ENCODE measurements at places on chromosomes 13 and 19.

- no peak for DNase-seq
These were observed 459.1 kb upstream of the GPC6 start for GRCh38 chr13:92767468-92767867.

- no peak for DNase-seq
These were observed 92.6 kb upstream of the TSC22D1 start for GRCh38 chr13:44668688-44669087.

DNA sequence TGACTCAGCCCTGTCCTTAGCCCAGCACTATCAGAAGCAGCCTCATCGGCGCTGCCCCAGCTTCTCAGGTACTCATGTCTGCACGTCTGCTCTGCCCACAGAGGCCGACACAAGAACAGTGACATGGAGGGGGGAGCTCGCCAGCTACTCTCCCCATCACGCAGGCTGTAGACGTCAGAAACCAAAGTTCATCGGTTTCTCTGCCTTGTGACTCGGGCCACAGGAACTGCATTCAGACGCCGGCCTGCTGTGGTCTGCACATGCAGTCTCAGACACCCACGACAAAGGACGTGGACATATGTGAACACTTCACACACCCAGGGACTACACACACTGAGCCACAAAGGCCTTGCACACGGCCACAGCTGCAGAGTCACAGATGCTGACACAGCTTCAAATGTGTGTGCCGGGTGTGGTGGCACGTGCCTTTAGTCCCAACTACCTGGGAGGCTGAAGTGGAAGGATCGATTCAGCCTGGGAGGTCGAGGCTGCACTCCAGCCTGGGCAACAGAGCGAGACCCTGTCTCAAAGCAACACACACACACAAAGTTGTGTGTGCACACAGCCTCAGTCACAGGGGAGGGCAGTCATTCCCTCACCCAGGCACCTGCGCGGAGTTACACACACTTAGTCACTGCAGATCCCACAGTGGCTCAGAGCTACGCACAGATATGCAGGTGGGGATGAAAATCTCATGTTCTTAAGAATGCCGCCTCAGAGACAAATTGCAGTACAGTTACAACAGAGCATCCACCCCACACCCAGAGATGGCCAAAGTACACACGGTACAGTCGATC, 4.9 kb upstream of the ZFP36 start:
- DNase-seq = peak; percentile 88

- DNase-seq = no peak
These were observed 2.8 kb upstream of the AZU1 start for GRCh38 chr19:824885-825284.

GRCh38 chr13:29782798-29783197, 67.6 kb downstream of the UBL3 start:
- DNase-seq = no peak

DNA sequence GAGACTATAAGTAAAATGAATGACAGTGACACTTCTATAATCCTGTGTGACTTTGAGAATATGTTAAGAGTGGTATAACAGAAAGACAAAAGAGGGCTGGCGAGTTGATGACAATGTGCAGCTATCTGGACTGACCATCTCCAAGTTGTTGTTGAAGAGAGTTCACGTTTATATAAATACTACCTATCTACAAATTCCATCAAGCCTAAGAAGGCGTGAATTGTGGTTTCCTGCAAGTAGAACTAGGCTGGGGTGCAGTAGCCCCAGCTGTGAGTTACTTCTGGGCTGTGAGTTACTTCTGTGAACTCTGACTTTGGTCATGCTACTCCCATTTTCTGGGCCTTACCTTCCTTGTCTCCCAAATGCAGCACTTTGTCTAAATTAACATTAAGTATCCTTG, 561.0 kb downstream of the TBC1D4 start:
- no peak for DNase-seq

DNA sequence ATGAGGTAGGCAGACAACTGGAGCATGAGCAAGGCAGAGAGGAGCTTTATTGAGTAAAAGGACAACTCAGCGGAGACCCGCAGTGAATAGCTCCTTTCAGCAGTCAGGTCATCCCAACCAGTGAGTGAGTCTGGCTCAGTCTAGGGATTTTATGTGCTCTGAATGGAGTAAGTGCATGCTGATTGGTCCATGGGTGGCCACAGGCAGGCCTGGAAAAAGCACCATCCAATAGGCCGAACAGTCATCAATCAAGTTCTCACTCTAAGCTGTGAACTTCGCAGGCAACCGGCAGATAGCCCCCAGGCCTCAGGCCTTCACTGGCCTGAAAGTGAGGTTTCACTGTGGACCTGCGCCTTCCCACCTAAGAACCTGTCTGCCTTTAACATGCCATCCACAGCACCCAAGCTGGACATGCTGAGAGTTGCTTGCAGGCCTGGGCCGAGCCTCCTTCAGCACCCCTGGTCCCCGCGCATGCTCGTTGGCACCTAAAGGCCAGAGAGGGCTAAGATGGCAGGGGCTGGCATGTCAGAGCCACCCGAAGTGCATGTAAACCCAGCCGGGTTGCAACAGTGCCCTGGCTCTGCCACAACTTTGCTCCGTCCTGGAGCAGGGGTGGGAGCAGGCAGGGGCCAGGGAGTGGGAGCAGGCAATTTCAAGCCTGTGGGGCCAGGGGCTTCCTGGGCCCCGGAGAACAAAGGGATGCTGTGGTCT, 698.7 kb downstream of the SLITRK1 start:
- DNase-seq = no peak

DNA sequence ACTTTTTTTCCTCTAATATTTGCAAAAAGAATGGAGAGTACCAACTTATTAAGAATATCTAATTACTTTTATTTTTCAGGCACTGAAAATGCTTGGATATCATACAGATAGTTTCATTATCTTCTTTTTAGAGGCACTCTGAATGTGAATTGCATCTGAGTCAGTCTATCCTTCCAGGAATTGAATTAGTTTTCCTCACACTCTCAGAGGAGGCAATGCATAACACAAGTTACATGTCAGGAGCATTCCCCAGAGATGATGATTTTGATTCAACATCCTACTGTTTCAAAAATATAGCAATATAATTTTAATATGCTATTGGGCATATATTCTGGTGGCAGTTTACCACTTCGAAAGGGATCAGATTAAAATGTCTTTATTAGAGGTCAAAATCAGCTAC, 1315.4 kb downstream of the PCDH9 start:
- DNase-seq = no peak

DNA sequence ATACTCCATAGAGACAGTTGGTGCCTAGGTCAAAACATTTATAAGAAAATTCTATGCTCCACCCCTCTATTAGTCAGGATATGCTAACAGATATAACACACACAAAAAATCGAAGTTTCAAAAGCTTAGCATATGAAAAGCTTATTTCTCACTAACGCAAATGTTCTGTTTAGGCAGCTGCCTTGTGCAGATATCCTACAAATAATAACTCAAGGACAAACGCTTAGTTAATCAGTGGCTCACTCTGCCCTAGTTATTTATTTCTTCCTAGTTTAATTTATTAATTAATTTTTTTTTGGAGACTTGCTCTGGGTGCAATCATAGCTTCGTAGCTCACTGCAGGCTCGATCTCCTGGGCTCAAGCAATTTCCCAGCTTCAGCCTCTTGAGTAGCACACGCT, 259.7 kb upstream of the GPC6 start:
- no peak for DNase-seq

GRCh38 chr19:37902668-37903067, 3.7 kb downstream of the WDR87 start:
- DNase-seq = peak; percentile 86

DNA sequence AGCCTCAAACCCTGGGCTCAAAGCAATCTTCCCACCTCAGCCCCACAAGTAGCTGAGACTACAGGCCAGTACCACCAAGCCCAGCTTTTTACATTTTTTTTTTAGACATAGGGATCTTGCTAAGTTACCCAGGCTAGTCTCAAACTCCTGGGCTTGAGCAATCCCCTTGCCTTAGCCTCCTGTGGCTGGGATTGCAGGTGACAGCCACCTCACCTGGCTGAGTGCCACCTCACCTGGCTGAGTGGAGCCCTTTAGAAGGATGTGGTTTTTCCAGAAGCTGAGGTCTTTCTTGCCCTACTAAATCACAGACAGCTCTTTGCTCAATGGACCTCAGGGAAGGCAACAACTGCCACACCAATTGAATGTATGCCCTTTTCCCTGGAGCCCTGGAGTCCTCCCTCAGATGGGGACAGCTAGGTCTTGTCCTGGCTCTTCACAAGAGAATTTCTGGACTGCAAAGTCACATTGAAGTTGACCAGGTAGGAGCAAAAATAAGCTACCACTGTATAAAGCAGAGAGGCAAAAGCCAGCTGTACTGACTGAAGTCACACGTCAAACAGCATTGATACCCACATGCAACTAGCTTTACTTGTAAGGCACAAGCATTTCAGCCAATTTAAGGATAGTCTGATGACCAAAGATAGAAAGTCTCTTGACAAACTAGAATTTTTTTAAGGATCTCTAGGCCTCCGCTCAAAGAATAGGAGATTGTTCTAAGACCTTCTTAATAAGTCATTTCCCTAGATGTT, 14.0 kb downstream of the PDX1 start:
- DNase-seq = no peak

GRCh38 chr19:32652894-32653598, 21.9 kb downstream of the ANKRD27 start:
- no peak for DNase-seq

DNA sequence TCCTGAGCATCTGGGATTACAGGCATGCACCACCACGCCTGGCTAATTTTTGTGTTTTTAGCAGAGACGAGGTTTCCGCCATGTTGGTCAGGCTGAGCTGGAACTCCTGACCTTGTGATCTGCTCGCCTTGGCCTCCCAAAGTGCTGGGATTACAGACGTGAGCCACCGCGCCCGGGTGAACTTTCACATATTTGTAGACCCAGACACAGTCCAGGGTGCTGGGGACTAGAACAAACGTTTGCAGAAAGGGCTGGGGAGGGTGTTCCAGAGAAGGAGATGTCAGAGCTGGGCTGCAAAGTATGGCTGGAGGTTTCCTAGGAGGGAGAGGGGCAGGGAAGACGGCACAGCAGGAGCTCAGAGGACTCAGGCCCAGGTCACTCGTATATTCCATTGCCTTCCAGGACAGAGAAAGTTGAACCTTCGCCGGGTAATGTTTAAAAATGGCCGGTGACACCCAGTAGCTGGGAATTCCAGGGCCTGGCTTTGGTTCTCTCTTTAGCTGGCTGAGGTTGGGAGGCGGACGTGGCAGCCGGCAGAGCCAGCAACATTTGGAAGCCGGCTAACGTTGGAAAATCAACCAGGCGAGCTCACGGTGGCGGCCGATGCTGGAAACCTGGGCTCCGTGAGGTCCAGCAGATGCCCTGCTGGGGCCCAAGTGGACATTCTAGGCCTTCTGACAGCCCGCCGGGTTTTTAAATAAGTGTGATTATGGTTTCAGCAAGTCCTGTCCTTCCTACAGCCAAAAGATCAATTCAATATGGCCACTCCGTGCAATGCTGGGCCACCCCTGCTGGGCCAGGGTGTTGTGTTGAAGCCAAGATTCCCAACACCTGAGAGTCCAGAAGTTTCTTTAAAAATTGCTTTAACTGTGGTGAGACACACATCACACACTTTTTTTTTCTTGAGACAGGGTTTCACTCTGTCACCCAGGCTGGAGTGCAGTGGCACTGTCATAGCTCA, 41.5 kb downstream of the NFIC start:
- no peak for DNase-seq
